ENCODE measurements at places on chromosomes 6 and 20. TPM values are rescaled to one million over a fixed set of nuclear protein-coding genes. Genes with fewer than 3 reads are reported as not detected.
A peak's percentile ranks its signal among the peaks of the same experiment; 100 is the strongest.

GRCh38 chr6:61886608-61887259 lies 399.3 kb downstream of the KHDRBS2 start:
- DNase-seq, result no peak

- DNase-seq, result no peak
Observed at GRCh38 chr6:138540468-138540867, 41.2 kb upstream of the NHSL1 start.

- no peak for DNase-seq
Observed at GRCh38 chr6:20292905-20293304, 80.6 kb upstream of the MBOAT1 start.

DNA sequence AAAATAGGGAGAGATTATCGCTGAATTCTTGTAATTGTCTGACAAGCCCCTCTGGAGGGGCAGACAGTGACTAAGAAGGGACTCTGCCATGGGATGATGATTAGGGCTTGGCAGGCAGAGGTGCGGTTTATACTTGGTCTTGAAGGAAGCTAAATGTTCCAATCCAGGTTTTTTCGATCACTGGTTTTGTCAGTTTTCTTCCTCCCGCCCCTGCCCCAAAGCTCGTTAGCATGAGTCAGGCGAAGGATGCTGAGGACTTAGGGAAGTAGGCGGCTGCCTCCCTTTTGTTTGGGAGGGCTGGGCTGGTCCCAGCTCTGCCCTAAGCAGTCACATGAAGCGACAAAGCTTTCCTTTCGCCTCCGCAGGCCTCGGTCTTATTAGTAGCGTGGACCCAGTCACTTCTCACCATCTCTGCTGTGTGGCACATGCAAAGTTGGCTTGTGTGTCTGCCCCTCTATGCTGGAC lies 314.2 kb downstream of the CDC5L start:
- DNase-seq, result no peak

DNA sequence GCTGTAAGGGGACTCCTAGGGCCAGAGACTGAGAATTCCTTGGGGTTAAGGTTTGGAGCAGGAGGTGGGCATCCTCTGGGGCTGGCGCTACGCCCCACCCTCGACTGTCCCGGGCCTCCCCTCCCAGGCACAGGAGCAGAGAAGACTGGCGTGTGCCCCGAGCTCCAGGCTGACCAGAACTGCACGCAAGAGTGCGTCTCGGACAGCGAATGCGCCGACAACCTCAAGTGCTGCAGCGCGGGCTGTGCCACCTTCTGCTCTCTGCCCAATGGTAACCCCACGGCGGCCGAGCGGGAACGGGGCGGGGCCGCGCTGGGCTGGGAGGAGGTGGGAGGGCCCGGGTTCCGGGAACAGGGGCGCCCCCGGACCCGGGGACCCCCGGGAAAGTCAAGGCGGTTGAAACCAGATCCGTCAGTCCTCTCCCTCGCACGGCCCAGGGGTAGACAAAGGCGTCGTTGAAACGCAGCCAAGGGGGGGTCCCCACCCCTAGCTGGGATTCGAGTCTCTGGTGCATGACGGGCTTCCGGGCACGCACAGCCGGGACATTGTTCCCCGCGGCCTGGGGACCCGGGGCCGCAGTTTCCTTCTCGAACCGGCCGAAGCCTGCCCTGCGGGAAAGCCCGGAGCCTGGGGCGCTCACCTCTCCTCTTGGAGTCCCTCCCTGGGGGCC lies 844 bp downstream of the WFDC2 start:
- peak; percentile 82 for DNase-seq

DNA sequence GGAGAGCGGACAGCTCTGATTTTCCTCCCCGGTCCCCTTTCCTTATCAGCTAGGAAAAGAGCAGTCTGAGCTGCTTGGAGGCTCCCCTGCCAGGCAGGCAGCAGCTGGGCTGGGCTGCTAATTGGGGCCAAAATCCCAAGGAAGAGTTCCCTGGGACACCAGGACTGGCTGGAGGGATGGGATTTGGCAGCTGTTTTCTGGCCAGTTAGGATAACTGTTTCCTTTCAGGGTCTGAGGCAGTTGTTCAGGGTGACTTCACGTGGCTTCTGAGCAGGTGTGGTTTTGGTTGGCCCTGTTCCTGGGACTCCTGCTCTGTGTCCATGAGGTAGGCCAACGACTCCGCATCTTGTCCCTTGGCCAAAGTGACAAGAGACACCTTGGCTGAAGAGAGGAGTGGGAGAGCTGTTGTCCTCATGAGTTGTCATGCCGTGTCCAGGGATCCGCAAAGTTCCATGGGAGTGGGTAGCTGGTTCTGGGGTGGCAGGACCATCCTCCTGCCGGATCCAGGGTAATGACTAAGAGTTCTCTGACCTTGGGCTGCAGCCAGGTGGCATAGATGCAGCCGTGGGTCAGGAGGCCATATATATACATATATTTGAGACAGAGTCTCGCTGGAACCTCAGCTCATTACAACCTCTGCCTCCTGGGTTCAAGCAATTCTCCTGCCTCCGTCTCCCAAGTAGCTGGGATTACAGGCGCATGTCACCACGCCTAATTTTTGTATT lies 21.2 kb downstream of the MRPS18A start:
- no peak for DNase-seq

GRCh38 chr6:42624601-42625000 lies 60.8 kb downstream of the UBR2 start:
- no peak for DNase-seq

DNA sequence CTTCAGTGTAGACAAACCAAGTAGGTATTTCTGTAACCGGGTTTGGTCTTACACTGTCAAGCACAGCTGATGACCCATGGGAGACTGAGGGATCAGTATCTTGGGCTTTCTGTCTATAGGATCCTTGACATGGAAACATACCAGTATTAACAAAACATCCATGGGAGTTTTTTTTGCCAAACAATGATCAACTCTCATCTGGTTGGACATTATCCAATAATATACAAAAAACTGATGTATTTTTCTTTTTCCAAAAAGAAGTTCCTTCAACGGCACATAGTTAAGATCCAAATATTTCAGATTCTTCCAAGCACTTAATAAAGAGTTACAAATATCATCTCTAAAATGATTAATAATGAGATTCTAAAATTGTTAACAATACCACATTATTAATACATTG lies 459.9 kb downstream of the PRKN start:
- no peak for DNase-seq

- DNase-seq, result no peak
Observed at GRCh38 chr6:32386040-32386439, 14.3 kb upstream of the TSBP1 start.

DNA sequence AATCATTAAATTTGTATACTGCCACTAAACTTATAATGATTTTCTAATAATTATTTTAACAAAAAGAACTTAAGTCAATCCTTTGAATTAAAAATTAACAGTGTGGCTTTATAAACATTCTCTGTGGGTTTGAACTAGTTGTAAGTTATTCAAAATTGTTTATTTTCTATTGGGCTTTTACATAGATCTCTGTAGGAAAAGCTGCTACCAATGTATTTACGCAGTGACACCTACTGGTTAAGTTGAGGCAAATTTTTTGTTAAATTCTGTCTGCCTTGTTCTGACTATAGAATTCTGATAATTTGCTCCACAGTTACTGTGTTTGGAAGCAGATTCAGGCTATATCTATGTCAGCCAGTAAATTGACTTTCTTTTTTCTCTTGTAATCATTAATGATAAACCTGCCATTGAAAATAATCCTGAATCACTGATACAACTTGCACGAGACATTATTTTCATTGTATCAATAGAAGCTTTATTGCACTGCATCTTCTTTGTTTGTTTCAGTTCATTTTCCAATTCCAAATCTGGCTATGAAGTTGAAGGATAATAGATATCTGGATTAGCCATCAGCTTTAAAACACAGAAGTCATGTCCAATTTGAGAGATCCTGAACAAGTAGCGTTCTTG lies 66.0 kb upstream of the UTRN start:
- DNase-seq, result no peak

DNA sequence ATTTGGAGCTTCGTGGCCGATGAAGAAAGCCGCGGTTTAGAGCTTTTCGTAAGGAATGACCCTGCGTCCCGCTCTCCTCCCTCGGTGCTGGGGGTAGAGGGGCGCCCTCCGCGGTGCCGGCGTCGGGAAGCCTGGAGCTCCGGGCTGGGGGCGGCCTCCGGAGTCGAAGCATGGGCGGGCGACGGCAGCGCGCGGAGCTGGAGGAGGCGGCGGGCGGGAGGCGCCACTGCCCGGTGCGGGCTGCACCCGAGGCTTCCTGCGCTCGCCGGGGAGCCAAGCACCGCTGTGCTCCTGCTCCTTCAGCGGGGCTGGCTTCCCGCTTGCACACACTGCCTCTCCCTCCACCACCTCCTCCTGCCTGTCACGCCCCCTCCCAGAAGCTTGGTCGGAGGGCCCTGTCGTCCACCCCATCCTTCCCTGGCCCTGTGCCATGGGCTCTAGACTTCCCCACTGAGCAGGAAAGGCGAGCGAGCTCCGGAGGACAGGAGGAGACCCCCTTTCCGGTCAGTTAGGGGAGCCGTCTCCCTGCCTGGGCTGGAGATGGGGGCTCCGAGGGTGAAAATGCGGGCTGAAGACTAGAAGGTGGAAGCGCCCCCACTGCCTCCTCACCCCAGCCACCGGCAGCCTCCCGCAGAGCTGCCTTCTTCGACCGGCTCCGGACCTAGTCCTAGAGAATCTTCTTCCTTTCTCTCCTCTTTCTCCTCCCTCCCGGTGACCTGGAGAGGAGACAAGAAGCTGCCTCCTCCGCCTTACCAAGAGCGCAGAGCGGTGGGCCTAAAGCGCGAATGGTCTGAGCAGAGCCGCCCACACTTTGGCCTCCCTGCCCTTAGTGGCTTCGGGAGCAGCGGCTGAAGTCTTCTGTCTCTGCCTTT lies 1.8 kb downstream of the CDH4 start:
- DNase-seq, result no peak

- DNase-seq, result no peak
Observed at GRCh38 chr6:52641388-52641787, 29.5 kb upstream of the TMEM14A start.

DNA sequence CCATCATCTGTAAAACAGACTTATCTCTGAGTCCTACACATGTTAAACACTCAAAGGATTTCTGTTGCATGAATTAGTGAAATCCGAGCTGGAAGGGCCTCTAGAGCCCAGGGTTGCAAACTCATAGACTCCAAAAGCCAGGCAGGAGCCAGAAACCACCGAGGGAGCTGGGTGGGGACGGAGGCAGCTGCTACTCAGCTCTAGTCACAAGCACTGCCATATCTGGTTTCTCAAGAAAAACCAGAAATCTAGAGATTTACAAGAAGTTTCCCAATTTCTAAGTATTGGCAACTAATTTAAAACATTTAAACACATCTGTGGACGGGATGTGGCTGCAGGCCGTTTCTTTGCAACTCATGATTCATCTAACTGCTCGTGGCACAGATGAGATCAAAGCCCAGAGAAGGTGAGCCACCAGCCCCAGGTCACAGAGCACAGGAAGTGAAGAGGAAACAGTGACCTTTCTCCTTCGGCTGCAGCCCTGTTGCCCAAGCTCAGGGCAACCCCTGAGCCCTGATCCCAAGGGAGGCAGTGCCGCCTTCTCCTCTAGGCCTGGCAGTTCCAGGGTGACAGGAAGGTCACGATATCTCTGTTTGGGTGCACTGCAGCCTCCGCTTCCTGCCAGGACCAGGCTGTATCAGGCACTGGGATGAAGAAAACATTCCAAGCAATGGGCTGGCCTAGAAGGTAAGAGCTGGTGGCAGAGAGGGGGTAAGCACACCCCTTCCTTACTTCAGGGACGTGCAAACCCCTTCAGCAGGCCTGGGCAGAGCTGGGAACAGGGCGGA lies 26.4 kb upstream of the PTGIS start:
- DNase-seq, result no peak

GRCh38 chr6:41690541-41691330 lies 44.7 kb downstream of the TFEB start:
- no peak for DNase-seq

DNA sequence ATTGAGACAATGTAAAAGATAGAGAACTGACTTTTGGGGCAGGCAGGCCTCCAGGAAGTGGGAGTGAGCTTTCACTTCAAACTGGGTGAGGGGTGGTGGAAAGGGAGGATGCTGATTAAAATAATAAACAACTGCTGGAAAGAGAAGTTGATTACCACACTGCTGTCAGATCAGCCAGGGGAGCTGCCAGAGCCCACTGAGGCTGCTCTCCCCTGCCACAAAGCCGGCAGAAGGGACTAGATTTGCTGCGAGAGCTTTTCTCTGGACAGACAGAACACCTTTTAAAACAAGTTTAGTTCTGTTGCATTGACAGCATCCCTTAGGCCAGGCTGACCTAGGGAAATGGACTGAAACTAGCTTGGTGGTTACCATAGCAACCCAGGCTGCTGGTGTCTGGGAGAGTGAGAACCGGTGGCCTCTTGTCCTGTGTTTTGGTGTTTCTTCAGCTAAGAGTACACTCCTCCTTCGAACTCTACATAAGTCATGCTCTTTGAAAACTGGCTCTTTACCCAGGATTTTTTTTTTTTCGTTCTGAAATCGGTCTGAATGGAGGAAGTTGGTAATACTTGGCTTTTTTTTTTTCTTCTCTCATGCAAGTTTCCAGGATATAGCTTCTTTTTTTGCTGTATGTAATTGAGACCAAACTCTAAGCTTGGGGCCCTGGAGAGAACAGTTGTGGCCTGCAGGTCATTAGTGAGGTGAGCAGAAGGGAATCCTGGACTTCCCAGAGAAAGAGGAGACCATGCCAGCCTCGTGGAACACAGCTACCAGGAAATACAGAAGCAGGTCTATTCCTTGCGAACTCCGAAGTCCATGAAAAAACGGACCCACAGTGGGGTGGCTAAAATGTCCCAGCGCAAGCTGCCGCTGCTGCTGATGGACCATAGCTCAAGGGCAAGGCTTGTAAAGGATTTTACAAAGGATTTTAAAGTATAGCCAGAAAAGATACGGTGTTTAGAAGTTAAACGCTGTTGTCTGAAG lies 374.4 kb downstream of the UTRN start:
- DNase-seq, result no peak

- no peak for DNase-seq
Observed at GRCh38 chr6:106181664-106182418, 95.7 kb downstream of the PRDM1 start.

DNA sequence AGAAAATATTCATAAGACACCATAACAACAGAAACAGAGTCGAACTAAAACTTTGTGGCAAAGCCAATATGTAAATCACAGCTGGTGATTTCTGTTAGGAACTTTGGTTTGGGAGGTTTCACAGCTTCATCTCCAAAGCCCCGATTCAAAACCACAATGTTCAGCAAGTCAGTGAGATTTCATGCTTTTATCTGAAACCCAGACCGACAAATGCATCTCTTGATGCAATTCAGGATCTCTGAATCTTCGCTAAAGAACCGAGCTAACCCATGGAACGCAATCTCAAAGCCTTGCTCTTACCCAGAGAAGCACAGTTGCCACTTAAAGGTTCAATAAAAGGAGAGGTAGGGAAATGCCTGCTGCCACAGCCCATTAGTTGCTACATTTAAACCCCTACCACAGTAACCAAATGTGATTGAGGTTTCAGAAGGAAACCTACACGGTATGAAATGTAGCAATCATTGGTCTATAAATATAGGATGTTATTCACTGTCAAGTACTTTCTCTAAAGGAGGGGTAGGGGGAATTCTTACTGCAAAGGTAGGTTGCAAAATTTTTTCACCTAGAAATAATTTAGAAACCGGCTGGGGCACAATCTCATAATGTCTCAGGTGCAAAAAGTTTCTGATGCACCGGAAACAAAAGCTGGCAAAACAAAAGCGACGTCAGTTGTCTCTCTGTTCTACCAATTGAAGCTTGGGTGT lies 381.0 kb upstream of the ARID1B start:
- no peak for DNase-seq

GRCh38 chr6:88535306-88535705 lies 369.2 kb upstream of the CNR1 start:
- DNase-seq, result no peak

Gene ENPP3
- polyA plus RNA-seq, result 1.1 TPM

Gene TMEM63B
- 104 TPM for polyA plus RNA-seq

Gene TRIM40
- not detected for polyA plus RNA-seq

Gene GHRH
- polyA plus RNA-seq, result not detected

Gene PPP1R16B
- 55.2 TPM for polyA plus RNA-seq

Gene CSNK2A1
- polyA plus RNA-seq, result 121 TPM

Gene SOBP
- polyA plus RNA-seq, result 44.0 TPM

Gene RANBP9
- 53.1 TPM for polyA plus RNA-seq

Gene ZNF318
- 24.6 TPM for polyA plus RNA-seq
